ENCODE measurements at places on chromosomes 1 and 21.

GRCh38 chr1:47921935-47922415 is 75.2 kb downstream of the TRABD2B start:
- no peak for DNase-seq

- DNase-seq: no peak
These were observed 25.9 kb upstream of the TARDBP start for GRCh38 chr1:10986525-10986890.

- DNase-seq: peak; percentile 41
These were observed 3.9 kb downstream of the RNF220 start for GRCh38 chr1:44408632-44409602.

GRCh38 chr1:236515443-236515958 is 8.3 kb upstream of the LGALS8 start:
- DNase-seq: no peak

- no peak for DNase-seq
These were observed 812 bp downstream of the FAM110D start for GRCh38 chr1:26159743-26160039.

- no peak for DNase-seq
These were observed 107.0 kb downstream of the NAV1 start for GRCh38 chr1:201645956-201646355.

DNA sequence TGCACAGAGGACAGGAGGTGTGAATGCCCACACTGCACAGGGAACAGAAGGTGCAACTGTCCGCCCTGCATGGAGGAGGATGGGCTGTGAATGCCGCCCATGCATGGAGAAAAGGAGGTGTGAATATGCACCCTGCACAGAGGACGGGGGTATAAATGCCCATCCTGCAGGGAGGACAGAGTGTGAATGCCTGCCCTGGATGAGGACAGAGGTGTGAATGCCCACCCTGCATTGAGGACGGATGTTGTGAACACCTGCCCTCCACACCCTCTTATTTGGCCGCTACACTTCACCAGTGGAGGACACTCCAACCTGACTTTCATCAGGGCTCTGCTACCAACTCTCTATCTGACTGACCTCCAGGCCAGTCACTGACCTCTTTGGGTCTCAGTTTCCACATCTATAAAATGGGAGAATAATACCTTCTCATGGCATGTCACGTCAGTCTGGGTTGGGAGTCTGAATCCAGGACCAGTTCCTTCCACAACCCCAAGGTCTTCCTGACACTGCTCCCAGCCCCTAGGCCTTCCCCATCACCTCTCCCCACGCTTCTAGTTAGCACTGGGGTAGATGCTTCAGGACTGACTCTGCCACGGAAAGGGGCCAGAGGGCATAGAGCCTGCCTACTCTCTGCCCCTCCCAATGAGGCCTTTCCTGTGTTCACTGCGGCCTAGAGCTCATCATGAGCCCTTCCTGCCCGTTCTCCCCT is 28.4 kb downstream of the ZBTB17 start:
- DNase-seq: no peak

GRCh38 chr1:222940095-222940494 is 125.3 kb downstream of the DISP1 start:
- no peak for DNase-seq

DNA sequence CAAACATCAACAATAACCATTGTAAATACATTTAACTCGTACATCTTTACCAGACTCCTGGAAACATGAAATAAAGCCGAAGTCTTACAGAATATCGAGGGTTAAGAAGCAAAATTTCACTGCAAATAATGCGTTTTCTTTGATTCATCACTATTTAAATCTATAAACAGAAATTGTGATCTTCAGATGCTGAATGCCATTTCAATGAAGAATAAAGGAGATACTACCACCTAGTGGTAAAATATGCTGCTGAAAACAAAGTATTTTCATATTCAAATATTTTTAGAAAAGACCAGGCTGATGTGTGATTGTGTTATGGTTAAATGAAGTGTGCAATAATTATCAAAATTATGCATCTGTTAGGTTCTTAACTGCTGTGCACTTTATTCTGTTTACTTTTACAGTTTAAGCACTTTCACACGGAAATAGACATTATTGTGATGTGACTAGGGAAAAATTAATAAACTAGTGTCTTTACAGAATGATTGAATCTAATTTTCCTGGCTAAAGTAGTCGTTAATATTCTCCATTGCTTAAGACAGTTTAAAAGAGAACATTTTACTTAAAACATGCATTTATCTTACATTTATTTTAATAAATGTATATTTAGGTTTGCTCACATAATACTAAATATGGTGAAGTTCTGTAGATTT is 1093.1 kb downstream of the MRPL39 start:
- DNase-seq: peak; percentile 17

GRCh38 chr21:30391492-30392025 is 4.3 kb upstream of the KRTAP13-1 start:
- no peak for DNase-seq

DNA sequence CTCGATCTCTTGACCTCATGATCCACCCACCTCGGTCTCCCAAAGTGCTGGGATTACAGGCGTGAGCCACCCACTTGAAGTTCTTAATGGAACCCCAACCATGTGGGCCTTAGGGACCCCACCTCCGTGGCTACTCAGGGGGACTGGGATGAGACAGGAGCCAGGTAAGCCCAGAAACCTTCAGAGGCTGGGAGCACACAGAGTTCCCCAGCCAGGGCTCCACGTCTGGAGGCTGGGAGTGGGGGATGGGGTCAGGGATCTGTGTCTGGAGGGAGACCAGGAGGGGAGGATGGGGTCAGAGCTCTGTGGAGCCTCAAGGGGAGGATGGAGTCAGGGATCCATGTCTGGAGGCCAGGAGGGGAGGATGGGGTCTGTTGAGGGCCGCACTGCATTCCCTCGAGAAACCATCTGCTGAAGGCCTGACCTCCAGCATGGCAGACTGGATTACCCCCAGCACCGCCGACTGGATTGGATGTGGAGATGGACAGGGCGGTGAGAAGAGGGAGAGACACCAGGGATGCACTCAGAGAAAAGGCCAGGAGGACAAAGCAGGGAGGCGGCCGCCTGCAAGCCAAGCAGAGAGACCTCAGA is 2.1 kb upstream of the FTCD start:
- DNase-seq: no peak

DNA sequence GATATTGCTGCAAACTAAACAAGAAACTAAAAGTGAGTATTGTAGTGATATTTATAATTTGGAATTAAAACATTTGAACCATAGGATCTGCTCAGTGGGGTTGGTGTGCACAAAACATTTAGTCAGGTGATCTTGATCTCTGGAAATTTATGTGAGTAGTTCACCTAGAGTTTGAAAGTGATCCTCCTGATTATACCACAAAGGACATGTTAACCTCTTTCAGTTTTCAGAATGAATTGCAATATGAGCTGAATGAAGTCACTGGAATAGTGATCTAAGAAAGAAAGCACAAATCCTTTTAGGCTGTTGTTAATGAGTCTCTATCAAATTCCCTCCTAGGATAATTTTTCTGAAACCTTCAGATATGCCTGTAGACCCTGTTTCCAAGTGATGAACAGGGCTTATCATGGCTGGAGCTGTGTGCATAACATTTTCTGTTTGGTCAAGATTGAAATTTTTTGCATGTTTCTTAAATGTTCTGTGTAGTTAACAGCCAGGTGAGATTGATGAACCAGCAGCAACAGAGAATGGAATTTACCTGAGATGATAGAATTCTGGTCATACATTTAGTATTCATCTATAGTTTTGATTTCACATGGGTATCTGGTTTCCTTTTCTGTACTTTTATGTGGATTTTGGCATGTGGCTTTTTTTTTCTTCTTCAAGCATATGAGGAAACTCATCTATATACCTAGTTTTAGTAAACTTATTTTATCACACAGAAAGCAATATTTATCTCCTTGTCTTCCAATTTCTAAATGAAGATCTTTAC is 25.5 kb downstream of the CDC14A start:
- DNase-seq: no peak

DNA sequence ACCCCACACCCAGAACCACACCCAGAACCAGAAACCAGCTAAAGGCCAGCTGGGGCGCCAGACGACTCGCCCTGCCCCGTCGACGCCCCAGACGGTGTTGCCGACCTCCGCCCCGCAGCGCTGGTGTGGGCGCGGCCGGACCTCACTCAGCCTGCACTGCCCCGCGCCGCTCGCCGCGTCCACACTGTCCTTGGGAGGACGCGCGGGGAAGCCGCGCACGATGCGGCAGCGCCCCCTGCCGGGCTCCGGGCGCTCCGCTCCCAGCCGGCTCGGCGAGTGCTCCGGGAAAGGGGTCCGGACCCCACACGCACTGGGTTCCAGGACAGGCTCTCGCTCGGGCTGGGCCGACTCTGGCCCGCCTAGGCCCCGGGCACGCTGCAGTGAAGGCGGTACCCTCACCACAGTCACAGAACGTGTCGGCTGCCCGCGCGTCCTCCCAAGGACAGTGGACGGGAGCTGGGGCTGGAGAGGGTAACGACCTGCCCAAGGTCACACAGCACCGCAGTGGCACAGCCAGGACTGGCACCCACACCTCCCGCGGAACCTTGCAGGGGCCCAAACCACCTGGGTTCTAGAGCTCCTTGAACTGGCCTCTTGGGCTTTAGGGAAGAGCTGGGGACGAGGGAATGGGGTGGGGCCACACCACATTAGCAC is 90.2 kb downstream of the DMRTA2 start:
- DNase-seq: peak; percentile 60

DNA sequence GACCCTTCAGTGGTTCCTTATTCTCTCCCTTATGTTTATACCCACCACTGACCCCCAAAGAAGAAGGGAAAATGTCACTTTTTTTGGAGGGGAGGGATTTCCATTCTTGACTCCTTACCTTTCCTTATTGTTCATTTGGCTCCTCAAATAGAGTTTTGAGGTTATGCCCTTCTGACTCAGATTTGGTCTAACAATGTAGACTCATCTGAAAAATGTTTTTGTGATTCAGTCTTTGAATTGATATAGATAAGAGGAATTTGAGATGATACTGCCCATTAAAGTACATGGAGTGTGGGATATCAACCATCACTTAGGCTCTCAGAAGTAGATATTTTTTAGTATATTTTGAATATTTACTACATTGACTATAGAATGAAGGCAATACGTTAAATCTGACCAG is 16.1 kb downstream of the USP1 start:
- no peak for DNase-seq

DNA sequence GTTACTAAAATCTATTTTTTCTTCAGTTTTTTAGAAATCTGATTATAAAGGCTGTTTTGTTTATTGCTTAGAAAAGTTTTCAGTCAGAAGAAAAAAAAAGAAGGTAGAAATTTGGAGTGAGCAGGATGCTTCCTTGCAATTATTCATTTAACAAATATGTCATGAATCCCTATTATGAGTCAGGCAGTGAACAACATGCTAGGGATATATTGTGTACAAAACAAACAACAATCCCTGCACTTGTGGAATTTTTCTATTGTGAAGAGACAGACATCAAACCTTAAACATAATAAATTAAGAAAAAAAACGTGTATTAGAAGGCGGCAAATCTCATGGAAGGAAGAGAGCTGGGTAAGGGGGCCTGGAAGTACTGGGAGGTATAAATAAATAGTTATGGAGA is 664.1 kb upstream of the CAMK1G start:
- no peak for DNase-seq

Data from CD8-positive, alpha-beta T cell (primary cell).